ENCODE measurements at places on chromosomes 2 and 18.

DNA sequence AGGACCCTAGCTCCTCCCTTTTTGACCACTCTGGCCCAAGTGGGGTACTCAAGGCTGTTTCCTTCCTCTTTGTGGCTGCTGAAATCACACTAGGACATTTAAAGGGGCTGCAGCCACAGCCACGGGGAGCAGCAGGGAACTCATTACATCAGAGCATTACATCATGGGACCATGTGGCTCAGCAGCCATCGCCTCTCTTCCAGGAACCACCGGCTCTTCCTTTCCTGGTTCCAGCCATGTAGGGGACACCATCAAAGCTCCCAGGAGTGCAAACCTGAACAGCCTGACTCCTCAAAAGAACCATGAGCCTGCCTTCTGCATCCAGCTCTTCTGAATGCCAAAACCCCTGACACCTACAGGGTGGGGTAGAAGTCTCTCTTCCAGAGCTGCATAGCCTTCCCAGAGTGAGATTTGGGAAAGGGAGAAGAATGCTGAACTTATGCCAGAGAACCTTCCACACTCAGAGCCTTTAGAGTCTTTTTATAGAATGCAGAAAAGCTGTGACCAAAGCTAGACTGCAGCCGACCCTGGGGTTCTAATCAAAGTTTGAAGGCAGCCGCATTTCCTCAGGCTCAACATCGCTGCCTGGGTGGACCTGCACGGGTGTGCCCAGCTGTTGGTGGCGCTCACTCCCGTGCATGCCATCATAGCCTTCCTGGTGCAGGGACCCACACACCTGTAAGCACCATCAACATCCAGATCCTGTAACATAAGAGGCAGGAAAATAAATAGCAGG, 121.7 kb downstream of the KLHL29 start:
- DNase-seq, result no peak

- DNase-seq, result no peak
These were observed 94.8 kb upstream of the LTBP1 start for GRCh38 chr2:32851777-32852439.

DNA sequence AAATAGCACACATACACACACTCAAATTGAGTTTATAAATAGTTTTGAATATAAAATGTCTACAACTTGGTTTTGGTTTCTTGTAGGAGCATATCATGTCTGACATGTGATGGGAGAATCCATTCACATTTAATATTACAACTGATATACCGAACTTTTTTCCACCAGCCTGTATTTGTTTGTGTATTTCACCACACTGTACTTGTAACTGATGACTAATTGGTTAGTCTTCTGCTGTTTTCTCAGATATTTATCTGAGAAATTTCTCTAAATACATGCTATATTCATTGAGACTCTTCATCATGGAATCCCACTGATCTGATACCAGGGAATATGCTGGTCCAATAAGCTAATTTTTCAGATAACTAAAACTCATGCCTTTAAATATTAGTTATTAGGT, 56.3 kb upstream of the UBXN4 start:
- no peak for DNase-seq

GRCh38 chr18:78699499-78699898, 280.1 kb upstream of the SALL3 start:
- no peak for DNase-seq

DNA sequence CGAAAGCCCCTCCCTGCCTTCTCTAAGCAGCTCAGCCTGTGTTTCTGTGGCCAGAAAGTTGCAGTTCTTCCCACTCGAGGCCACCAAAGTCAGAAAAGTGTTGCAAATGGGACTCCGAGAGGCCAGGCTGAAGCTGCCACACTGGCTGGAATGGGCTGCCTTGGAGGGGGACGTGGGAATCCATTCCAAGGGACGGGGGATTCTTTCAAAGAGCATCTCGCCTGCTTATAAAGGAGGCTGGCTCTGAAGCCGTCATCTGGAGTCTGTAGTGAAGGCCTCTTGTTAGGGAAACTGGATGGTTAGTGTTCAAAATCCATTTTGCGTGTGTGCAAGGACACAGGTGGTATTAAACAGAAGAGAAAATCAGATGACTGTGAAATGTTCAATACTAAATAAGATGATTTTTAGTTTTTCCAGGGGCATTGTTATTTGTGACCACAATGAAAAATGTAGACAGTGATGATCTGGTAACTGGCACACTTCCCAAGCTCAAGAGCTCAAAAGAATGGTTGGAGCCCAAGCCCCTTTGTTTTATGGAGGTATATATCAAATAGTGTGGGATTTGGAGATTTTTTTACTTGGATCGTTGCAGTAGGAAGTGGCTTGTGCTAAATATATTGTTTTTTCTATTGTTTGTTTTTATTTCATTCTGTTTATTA, 782 bp downstream of the FAM228B start:
- no peak for DNase-seq

- peak; percentile 73 for DNase-seq
These were observed 34.8 kb upstream of the SP5 start for GRCh38 chr2:170680172-170680941.

DNA sequence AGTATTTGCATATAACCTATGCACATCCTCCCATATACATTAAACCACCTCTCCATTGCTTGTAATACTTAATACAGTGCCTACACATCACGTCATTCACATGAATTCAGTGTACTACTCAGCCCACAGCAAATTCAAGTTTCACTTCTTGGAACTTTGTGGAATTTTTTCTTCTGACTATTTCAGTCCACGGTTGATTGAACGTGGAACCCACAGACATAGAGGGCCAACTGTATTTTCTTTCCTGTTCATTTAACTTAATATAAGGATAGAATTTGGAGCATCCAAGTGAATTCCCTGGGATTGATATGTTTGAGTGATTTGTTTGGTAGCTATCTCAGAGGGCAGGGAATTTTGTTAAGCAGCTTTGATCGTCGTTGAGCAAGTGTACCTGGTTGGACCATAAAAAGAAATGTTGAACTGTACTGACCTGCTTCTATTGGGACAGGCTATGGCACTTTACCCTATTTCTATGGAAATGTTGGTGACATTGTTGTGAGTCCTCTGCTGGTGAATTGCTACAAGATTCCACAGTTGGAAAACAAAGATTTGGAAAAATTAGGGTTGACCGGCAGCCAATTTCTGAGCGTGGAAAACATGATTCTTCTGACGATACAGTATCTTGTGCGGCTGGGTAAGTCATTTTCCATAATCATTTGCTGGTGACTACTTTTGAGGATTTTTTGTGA, 156.6 kb downstream of the ESCO1 start:
- no peak for DNase-seq

DNA sequence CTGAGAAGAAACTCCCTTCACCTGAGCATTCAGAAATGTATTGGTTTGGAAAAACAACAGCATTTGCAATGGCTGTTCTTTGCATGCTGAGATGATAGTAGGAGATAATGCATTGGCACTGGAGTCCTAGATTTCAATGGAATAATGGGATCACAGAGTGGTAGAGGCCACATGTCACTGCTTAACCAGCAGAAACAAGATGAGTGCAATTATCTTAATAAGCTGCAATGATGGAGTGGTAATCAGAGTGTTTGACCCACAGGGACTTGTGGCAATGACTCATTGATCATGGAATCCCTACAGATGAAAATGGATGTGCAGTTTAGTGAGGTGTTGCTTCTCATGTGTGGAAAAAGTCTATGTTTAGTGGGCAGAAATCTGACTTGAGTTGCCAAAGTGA, 218.8 kb upstream of the ZEB2 start:
- DNase-seq, result no peak

DNA sequence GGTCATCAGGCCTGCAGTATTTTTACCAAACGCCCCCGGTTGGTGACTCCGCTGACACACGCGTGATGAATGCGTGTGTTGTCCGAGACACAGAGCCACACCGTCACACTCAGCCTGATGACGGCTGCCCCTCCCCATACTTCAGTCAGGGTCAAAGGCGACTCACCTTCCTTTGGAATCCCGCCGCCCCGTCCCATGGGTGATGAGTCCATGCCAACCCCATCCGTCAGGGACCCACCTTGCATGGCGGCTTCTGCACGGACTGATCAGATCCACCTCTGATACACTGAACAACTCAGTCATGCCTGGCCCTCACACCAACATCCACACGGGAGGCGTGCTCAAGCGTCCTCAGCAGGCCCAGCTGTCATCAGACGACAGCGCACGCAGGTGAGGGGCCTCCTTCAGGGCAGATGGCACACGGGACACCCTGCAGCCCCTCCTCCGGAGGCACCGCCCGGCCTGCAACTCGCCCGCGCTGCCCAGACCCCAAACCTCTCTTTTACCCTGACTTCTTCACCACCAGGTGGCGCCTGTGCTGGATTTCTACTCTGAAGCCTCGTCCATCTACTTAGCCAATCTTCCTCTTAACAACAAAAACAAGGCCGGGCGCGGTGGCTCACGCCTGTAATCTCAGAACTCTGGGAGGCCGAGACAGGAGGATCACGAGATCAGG, 89.2 kb downstream of the ZNF516 start:
- DNase-seq, result no peak

DNA sequence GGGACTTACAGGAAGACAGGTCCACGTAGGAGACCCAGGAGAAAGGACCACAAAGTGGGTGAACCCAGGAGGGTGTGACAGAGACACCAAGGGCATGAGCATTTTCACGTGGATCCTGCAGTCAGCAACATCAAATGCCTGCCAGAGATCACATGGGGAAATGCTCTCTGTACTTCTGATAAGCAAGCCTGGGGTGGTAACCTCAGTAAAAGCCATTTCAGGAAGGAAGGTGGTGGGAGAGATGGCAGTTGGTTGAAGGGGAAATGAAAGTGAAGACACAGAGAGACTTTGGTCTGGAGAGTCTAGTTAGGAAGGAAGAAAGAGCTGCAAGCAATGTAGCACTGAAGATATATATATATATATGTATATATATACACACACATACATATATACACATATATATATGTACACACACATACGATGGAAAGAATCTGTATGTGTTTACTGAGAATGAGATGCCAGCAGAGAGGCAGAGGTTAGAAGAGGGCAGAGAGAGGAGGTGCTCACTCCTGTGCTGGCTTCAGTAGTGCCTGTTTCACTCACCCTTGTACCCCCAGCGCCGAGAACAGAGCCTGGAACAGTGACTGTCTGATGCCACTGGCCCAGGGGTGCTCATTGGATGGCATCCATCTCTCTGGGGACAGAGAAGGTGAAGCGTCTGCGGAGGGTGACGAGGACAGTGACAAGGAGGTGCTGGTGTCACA, 314.9 kb downstream of the AFF3 start:
- DNase-seq, result peak; percentile 81

- DNase-seq, result no peak
These were observed 867 bp downstream of the RBBP8 start for GRCh38 chr18:22933966-22934423.

- no peak for DNase-seq
These were observed 27.3 kb upstream of the MLPH start for GRCh38 chr2:237459741-237460174.

GRCh38 chr2:103898561-103898960, 955.4 kb upstream of the POU3F3 start:
- no peak for DNase-seq

- no peak for DNase-seq
These were observed 17.3 kb upstream of the SPP2 start for GRCh38 chr2:234033174-234033573.

DNA sequence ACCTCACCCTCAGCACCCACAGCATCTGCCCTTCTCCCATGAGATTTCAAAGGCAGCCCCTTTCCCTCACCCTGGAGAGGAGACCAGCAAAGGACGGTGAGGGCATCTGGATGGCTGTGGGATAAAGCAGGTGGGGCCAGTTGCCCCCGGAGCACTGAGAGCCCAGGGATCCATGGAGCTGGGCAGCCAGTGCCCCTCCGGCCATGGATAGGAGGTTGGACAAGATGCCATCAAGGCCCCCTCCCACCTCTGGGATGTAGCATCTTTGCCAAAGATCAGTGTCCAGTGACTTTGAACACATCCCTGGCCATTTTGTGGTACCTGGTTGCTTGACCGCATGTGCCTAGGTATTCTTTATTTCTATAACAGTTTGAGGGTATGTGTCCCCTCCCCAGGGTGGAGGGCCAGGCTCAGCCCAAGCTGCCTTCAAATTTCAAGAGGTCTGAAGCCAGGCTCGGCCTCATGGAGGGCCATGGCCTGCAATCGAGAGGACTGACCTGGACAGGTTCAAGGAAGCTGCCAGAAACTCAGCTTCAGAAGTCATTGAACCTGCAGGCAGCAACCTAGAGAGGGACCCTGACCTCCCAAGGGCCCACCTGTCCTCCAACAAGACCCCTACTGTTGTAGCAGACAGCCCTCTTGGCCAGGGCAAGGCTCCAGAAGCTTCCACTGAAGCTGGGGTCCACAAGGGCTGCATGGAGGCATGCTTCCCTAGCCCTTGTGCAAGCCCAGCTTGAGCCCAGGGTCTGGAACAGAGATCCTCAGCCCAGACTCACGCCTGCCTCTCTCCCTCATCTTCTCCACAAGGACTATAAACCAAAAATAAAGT, 55.5 kb upstream of the BIN1 start:
- no peak for DNase-seq

DNA sequence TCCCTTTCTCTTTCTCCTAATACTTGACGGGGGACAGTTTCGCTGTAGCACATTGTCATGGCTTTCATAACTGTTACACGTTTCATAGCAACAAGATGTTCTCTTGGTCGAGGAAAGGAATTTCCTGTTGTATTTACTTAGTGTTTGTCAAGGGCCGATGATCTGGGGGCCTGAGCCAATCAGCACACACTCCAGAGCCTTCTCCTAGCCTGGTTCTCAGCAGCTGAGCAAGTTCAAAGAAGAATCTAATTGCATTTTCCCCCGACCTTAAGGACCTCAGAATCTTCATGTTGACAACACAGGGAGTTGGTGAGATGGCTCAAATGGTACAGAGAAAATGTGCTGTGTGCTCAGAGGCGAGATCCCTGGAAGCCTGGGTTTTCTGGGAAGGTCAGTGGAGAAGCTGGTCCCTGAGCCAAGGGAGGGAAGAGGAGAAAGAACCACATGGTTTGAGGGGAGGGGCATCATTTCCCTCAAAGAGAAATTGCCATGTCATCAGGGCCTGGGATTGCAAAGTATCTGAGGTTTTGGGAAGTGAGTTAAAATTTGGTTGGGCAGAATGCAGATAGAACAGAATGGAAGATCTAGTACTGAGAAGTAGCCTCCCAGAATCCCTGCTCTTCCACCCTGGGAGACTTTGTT, 76.9 kb upstream of the AGAP1 start:
- DNase-seq, result no peak

GRCh38 chr2:150051004-150051403, 436.5 kb downstream of the RND3 start:
- DNase-seq, result no peak

DNA sequence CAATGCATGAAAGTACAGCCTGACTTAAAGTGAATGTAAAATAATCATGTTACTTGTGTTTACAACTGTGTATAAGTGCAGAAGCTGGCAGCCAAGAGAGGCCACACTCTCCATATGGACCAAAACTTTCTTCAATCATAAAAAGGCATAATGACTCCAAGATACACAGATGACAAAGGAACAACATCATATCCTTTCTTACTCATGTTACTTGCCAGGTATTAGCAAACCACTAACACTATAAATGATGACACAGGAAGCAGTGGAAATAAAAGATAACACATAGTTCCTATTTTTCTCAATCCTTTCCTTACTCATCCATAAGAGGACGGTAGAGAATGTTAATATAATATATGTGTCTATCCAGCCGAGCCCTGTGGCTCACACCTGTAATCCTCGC, 400.0 kb upstream of the CDH2 start:
- no peak for DNase-seq

Data from Jurkat, Clone E6-1 (cell line).